NCI-H69 (cell line): ENCODE measurements at places on chromosomes 6 and 20.

DNA sequence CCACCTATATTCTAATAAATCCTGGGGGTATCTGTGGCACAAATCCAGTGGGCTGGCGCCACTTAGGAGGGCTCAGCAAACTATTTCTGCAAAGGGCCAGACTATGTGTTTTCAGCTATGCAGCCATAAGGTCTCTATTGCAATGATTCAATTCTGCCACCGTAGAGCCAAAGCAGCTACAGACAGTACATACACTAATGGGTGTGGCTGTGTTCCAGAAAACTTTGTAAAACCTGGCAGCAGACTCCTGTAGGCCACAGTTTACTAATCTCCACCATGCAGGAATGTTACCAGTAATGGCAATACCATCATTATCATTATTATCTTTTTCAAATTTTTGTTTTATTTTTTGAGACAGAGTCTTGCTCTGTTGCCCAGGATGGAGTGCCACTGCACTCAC is 65.7 kb downstream of the SULF2 start:
- no peak for DNase-seq

- no peak for DNase-seq
These were observed 90.0 kb upstream of the BACH2 start for GRCh38 chr6:90386399-90387382.

- DNase-seq: no peak
These were observed 52.5 kb downstream of the BCAS1 start for GRCh38 chr20:54017846-54018245.

DNA sequence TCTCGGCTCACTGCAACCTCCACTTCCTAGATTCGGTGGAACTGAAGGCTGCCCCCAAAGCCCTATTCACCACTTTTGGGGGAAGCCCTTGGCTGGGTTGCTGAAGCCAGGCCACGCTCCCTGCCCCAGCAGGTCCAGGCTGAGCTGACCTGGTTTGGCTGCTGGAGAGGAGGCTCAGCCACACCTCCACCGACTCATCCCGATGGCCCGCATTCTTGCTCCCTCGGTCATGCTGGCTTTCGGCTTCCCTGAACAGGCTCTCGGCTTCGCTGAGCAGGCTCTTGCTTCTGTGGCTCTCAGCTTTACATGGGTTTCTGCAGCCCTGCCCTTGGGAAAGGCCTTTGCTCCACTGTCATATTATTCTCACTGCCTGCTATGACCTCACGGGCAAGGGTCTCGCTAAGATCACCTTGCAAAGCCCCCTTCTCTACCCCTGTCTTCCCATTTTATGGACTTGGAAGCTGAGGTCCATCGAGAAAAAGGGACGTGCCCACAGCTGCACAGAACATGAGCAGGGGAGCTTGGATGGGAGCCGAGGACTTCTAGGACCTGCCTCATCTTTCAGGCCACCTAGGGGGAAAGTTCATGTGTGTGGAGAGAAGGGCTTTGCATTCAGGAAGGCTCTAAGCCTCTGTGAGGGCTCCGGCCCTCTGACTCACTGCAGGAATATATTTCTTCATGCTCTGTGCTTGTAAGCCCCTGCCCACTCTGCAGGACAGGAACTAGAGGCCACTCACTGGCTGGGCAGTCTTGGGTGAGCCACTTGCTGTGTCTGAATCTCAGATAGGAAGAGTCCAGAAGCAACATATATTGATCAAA is 15.6 kb downstream of the ARHGAP40 start:
- DNase-seq: no peak

DNA sequence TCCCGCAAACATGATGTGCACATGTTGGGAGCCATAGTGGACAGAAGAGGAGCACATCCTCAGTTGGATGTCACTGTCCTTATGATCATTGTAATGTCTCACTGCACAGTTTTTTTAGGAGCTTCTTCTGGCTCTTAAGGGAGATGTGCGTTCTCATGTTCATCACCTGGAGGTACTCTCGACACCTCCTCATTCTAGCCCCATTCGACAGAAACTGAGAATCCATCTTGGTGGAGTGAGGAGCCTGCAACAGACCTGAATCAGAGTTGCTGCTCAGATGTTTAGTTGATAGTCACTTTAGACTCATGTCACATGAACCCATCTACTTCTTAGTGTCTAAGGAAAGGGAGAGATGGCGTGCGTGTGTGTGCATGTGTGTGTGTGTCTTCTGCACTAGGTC is 2.3 kb upstream of the BMP6 start:
- DNase-seq: no peak
